ENCODE measurements at places on chromosomes 3 and 15.

DNA sequence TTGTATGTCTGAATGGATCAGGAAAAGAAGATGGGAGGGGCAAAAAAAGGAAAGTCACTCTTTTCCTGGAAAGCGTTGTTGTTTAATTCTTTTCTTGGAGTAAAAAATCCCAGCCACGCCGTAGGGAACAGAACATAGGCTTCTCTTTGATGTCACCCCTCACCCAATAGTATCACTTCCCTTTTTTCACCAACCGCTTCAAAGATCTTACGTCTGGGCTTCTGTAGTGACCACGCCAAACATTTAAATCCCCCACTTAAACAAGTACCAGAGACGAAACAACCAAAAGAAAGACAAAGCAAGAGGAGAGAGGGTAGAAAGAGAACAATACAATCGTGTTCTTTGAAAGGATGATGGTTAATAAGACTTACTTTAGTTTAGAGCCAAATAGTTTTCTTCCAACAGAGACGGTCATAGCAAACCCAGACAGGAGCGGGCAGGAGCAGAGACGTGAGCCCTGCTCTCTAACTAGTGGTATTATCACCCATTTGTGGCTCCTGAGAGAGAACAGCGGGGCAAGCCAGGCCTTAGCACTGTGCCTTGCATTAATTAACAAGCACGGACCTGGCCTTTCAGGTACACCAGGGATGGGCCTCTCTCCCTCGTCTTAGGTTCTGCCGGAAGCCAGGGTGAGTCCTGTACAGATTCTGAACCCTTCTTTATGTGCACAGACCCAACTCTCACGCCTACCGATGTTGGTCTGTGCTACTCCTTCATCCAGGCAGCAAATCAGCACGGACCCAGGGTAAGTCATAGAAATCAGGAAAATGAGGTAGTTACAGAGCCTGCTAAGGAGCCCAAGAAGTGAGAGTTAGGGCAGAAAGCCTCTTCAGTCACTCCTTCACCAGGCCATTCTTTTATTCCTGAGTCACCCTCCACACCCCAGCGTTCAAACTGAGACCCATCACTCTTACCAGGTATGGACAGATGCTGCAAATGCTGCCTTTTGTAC is 28.2 kb upstream of the BCL6 start:
- no peak for DNase-seq

- DNase-seq: no peak
Measured at GRCh38 chr3:157201648-157202278, 41.8 kb upstream of the CCNL1 start.

- DNase-seq: no peak
Measured at GRCh38 chr3:414063-414462, 217.5 kb downstream of the CHL1 start.

DNA sequence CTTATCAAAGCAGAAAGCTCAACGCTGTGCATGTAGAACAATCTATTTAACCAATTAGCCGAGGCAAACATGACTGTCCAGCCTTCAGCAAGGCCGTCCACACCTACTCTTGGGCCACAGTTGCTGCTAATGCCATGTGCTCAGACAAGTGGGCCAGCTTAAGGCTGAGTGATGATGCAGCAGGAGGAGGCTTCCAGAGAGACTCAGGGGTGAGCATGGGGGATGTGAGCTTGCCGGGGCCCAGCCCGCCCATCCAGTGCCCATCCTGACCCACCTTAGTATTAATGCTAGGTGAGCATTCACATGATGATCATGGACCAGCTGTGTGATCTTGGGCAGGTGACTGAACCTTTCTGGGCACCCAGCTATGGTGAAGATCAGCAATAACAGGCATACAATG is 150.1 kb downstream of the TPRA1 start:
- DNase-seq: no peak

- no peak for DNase-seq
Measured at GRCh38 chr3:192273697-192274010, 453.7 kb downstream of the FGF12 start.

DNA sequence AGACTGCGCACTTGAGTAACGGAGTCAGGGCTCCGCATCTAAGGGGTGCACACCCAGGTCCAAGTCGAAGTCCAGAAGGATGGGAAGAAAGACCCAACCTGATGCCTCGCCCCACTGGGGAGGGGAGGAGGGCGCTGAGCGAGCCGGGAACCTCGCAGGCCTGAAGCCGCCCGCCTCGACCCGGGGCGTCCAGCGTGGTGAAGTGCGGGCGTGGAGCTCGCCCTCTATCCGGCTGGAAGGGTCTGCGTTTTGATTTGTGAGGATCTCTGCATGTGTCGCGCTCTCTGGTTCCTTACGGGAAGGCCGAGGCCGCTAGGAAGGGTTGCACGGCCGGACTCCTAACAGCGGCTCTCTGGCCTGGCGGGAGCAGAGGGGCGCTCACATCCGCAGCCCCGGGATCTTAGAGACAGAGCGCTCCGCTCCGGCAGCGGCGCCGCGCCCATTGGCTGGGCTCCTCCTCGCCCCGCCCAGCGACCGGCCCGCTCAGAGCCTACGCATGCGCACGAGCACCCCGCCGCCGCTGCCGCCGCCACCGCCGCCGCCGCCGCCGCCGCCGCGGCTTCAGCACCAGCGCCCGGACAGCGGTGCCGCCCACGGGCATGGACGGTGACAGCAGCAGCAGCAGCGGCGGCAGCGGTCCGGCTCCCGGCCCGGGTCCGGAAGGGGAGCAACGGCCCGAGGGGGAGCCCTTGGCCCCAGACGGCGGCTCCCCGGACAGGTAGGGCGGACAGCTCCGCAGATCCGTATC is at the start of gene DISP2:
DISP2 (plus strand) TSS at position 497 of the 748 bp plus-strand sequence; CDS start at position 600, 103 bp downstream.
- peak; percentile 86 for DNase-seq

GRCh38 chr3:176581589-176581988 is 615.7 kb downstream of the TBL1XR1 start:
- DNase-seq: no peak

DNA sequence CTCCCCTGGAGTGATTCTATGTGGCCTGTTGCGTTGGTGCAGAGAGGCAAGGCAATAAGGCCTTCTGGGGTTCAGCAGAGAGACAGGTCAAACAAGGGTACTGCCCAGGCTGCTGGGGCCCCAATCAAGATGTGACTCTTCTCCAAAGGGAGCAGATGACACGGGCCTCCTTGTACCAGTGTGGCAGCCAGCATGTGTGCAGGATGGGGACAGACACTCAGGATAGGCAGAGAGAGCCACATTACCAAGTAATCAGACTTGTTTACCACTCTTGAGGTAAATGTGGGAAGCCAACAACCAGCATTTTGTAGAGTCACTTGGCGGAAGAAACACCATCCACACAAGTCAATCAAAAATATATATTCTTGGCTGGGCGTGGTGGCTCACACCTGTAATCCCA is 95.3 kb upstream of the DLG1 start:
- DNase-seq: no peak

Data from stimulated activated naive CD4-positive, alpha-beta T cell treated with Interleukin-2 at 50 U/mL for 16 hours (primary cell).